NCI-H345 (cell line): ENCODE measurements at places on chromosomes 3 and 15.

DNA sequence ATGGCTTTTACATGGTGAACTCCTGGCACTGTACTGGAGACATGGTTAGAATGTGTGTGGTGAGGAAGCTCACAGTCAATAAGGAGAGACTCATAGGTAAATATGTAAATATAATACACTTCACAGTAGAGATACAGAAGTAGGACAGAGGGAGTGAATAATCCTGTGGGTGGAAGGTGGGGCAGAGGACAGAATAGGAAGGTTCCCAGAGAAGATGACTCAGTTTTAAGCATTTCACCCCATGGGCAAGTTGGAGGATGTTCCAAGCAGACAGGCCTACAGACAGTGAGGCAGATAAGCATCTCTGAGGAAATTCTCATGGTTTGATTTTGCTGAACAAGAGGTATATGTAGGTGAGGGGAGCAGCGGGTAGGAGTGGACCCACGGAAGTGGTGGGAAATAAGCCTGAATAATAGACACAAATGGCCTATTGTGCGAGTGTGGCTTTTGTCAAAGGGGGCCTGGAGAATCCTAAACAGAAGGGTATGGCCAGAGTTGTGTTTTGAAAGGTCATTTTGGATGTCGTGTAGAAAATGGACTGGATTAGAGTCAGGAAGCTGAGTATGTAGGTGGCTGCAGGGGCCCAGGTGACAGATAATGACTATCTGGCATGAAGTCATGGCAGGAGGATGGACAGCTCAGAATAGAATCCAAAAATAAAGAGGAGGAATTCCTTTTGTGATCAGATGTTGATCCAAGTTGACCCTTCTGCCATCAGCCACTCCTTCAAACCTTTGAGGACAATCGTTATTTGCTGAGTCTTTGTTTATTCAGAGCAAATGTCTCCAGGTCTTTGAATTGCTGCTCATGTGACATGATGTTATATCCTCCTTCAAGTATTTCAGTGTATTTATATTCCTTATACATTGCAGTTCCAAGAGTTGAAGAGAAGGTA is 97.3 kb upstream of the THRB start:
- no peak for DNase-seq

DNA sequence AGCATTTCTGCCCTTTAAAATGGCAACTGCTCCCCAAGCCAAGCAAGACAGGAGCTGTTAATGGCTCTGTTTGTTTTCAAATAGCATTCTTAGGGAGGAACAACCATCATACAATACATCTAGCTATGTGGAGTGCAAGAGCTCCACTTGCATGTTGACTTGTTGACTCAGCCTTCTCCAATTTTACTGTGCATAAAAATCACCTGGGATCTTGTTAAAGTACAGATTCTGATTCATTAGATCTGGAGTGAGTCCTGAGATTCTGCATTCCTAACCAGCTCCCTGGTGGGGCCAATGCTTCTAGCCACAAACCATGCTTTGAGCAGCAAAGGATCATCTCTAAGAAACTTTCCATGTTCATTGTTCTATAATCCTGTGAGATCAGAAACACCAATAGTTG is 171.4 kb downstream of the THRB start:
- DNase-seq = no peak

DNA sequence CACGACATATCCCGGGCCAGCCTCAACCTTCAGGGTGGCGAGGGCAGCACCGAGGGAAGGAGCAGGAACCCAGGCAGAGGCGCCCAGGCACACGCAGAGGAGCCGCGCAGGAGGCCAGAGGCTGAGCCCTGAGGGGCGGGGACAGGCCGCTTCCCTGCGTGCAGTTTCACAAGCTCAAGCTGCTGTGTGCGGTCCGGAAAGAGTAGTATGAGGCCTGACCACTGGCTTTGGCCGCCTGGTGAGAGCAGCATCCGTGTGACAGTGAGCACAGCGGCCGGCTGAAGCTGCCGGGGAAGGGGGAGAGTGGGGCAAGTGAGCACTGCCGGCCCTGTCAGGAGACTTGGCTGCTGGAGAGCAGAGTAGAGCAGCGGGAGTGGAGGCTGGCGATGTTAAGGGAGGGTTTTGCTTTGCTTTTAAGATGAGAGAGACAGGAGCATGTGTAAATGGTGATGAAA is 8.7 kb downstream of the ZDHHC19 start:
- no peak for DNase-seq

DNA sequence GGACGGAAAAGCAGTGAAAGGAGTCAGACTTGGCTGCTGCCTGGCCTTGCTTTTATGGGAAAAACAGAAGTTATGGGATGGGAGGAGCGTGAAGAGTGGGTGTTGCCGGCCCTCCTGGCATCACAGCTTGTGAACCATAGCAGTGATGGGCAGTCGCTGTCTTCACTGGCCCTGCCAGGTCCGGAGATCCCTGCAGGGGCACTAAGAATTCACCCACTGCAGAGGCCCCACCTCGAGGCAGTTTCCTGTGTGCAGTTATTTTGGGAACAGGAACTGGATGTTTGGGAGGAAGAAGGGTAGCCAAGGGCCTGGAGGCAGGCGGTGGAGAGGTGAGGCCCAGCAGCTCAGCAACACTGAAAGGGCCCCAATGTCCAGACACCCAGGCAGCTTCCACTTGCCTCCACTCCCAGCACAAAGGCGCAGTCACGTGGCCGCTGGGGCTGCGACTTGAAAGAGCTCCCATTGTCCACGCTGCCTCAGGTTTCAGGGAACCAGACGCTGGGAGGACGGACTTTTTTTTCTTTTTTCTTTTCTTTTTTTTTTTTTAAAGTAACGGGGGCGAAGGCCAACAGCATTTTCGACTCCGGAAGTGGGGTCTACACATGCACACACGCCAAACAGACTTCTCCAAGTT is 255.6 kb downstream of the ZNF621 start:
- peak; percentile 45 for DNase-seq

- no peak for DNase-seq
These were observed 721 bp downstream of the MYEF2 start for GRCh38 chr15:48177383-48177765.

GRCh38 chr15:31062310-31062847 is 39.1 kb downstream of the TRPM1 start:
- no peak for DNase-seq

DNA sequence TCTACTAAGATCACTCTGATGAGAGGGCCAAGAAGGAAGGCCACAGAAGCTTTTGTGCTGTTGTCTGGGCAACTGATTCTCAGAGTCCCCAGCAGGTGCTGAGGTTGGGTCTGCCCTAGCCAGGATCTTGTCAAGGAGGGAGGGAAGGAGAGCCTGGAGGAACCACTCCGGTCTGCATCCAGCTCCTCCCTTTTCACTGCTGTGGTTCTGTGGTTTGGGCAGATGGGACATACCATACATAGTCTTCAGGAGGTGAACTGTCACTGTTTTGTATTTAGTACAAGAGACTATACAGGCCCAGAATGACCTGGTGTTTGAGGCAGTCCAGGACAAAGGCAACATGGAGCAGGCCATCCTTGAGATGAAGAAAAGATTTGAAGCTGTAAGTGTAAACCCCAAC is 21.9 kb downstream of the C3orf62 start:
- DNase-seq = no peak

DNA sequence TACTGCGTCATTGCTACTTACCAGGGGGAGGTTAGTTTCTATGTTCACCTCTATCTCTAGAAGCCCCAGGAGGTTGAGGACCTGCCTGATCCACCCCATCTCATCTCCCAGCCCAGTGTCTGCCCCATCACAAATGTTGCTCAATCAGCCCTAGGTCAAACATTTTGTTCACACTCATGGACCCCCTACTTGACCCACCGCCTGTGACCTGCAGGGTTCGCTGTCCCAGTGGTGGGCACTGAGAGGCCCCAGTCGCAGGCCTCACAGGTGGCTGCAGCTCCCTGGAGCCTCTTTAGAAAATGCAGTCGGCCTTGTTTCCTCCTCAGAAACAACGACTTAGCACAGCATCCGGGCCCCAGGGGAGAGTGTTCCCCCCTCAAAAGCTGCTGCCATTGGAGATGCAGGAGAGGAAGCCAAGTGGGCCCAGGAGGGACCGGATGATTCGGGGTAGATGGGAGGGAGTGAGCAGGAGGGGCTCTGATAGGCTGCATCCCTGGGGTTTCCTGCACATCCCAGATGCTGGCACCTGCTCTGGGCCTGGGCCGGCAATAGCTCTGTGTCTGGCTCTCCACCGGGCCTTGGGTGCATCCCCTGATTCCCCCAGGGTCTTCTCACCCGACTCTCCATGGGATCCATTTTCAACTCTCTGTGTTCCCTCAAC is 18.4 kb upstream of the INSYN1 start:
- DNase-seq = no peak

- DNase-seq = no peak
These were observed 309.7 kb downstream of the SLC9A9 start for GRCh38 chr3:143538577-143538981.

- no peak for DNase-seq
These were observed 178.8 kb downstream of the ABHD5 start for GRCh38 chr3:43869491-43869890.

- no peak for DNase-seq
These were observed 11.0 kb downstream of the TNFAIP8L3 start for GRCh38 chr15:51083641-51084166.

DNA sequence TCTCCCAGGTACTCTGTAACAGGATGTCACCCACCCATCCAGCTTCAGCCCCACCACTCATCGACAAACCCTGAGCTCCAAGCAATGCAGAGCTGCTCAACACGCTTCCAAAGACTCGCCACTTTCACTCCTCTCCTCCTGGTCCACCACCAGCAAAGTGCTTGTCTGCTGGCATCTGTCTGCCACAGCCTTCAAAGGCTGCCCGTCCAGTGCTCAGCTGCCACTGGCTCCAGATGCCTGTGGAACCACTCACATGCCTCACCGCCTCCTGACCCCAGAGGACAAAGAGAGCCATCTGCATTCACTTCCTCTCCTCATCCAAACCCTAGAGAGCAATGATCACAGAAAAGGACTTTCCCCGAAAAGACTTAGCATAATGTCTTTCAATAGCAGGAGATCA is 109.5 kb upstream of the OCA2 start:
- DNase-seq = no peak

DNA sequence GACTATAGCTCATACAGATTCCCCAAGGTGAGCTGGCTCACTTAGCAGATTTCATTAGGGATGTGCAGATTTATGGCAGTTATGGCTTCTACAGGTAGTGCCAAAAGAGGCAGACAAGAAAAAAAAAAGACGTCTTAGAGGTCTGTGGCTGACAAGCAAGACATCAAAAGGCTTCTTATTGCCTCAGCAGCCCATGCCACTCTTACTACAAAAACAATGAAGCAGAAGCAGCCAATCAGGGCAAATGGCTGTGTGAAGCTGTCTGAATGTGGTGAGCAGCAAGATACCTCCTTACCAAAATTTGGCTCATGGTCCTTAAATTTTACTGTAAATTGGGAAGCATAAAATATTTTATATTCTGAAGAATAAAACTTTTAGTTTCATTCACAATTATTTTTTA is 557.5 kb upstream of the GOLIM4 start:
- DNase-seq = no peak

DNA sequence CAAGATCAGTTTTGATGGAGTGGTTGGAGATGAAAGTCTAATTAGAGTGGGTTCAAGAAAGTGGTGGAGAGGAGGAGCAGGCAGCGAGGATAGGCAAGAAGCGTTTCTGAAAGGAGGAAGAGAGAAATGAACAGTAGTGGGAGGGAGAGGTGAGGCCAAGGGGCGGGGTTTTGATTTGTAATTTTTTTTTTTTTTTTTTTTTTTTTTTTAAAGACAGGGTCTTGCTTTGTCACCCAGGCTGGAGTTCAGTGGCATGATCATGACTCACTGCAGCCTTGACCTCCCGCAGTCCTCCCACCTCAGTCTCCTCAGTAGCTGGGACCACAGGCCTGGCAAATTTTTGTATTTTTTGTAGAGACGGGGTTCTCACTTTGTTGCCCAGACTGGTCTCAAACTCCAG is 36.6 kb downstream of the MRAS start:
- DNase-seq = no peak

DNA sequence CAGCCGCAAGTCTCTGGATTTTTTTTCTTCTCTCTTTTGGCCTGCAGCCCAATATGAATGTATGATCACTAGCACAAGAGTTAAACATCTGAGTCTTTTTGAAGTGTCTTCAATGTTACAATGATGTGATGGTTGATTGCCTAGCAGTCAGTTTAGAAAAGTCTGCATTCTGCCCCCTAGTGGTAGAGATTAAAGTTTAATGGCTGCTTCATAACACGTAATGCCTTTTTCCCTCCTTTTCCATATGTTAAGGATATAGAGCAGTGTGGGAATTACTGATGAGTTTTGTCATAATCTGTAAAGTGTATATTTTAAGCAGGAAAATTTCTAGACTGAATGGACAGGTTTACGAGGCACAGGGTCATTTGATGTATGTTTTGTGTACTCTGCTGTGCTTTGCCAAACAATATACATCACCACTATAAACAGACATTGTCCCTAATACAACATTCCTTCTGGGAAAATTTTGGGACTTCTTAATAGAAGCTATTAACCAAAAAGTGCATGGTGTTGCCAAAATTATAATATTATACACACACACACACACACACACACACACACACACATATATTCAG is 1038.5 kb upstream of the NR2F2 start:
- DNase-seq = peak; percentile 20

DNA sequence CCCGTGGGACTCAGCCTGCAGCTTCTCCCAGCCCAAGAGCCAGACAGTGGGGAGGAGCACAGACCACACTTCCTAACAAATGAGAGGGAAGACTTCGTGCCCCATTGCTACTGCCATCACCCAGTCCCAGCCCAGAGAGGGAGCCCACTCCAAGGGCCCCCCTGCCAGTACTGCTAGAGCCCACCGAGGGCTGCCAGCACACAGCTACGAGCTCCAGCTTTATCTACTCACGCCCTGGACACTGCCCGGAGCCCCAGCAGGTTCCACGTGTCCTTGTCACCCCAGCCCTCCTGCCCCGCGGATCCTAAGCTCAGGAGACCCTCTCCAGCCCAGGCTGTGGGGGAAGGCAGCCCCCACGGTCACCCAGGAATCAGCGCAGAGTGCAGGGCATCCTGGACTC is 1.9 kb downstream of the GOLGA8A start:
- no peak for DNase-seq

GRCh38 chr3:97510795-97511194 is 253.8 kb upstream of the ARL6 start:
- DNase-seq = no peak

- peak; percentile 14 for DNase-seq
These were observed 67.9 kb upstream of the MITF start for GRCh38 chr3:69671082-69671952.

DNA sequence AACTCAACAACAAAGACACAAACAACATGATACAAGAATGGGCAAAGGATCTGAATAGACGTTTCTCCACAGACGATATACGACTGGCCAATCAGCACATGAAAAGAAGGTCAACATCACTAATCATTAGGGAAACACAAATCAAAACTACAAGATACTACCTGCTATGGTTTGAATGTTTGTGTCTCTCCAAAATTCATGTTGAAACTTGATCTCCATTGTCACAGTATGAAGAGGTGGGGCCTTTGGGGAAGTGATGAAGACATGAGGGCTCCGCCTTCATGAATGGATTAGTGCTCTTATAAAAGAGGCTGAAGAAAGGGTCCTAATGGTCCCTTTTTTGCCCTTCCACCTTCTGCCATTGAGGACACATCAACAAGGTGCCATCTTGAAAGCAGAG is 32.3 kb downstream of the ACAP2 start:
- no peak for DNase-seq

GRCh38 chr15:23529891-23530290 is 35.6 kb upstream of the MKRN3 start:
- DNase-seq = no peak
